ENCODE measurements at places on chromosomes 13 and 19.

GRCh38 chr13:100381595-100382224 lies 206.9 kb downstream of the GGACT start:
- no peak for DNase-seq

GRCh38 chr19:40231057-40231456 lies 4.6 kb upstream of the CCNP start:
- no peak for DNase-seq

- DNase-seq = peak; percentile 11
These were observed 8.2 kb upstream of the PCDH9 start for GRCh38 chr13:67238277-67238859.

DNA sequence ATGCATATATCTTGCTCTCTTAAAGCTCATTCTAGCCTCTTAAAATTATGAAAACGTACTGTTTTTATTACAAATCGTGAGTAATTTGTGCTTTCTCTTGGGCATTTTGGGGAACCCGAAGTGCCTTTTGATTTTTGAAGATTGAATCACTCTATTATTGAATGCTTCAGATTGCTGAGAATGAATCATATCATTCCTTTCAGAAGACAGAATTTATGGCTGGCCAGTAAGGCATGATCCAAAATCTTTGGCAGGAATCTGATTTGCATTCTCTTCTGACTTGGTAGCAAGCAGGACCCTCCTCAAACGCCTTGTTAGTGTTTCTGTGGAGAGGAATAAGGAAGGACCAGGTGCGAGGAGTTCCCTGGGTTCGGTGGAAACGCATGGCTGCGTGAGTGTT lies 49.5 kb downstream of the STARD13 start:
- DNase-seq = no peak

GRCh38 chr19:20472854-20473253 lies 92.7 kb downstream of the ZNF737 start:
- no peak for DNase-seq

DNA sequence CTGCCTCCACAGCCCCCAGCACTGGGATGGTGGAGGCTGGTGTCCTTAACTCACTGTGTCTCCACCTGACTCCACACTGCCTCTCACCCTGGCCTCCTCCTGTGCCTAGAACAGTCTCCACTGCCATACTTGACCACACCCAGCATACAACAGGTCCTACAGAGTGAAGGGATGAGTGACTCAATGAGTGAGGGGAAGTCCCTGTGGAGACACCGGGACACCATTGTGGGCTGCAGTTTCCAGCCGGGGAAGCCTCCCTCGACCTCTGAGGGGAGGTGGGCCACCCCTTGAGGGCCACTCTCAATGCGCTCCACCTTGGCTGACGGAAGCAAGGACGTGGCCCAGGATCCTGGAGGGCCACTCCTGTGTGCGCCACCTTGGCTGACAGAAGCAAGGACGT lies 2.8 kb upstream of the ZNF135 start:
- DNase-seq = no peak

GRCh38 chr19:18091217-18091608 lies 4.5 kb upstream of the IL12RB1 start:
- DNase-seq = peak; percentile 80
